NCI-H226 (cell line): ENCODE measurements at places on chromosomes 3 and 15.

GRCh38 chr3:10993729-10994065 lies 1.1 kb downstream of the SLC6A1 start:
- no peak for DNase-seq

GRCh38 chr3:100954990-100955389 lies 38.2 kb downstream of the ABI3BP start:
- peak; percentile 80 for DNase-seq

- DNase-seq: no peak
Measured at GRCh38 chr15:88246081-88246480, 10.5 kb downstream of the NTRK3 start.

- DNase-seq: no peak
Measured at GRCh38 chr3:17307482-17307881, 422.7 kb downstream of the PLCL2 start.

DNA sequence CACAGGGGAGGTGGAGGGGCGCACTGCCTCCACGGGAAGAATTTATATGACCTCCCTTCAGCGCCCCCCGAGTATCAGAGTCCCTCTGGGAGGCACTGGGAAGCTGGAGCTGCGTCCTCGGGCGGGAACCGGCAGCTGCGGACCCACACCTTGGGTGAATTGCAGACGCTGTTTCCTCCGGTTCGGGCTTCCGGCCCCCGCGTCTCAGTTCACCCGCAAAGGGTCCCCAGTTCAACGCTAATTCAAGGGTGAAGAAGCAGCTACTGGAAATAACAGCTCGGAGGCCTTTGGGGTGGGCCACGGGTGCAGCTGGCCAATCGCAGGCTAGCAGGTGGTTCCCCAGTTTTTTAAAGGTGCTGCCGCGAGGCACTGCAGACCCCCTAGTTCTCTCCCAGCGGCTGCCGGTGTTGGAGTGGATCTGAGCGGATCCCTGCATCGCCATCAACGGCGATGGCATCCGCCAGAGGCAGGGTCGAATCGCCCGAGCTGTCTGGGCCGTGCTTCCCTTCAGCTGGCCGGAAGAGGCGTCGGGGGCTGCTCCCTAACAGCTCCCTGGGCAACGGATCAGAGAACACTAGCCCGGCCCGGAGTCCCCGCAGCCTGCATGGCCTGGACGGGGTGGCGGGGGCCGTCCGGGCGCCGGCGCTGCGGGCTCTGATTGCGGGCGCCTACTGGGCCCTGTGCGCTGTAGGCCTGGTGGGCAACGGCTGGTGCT lies 19.4 kb upstream of the ADAMTS7 start:
- no peak for DNase-seq
